ENCODE measurements at places on chromosomes 4 and X.

GRCh38 chr4:1345903-1346780 is 866 bp upstream of the UVSSA start:
- no peak for DNase-seq

GRCh38 chr4:6184169-6184568 is 16.2 kb downstream of the JAKMIP1 start:
- no peak for DNase-seq

GRCh38 chrX:43269201-43269600 is 386.9 kb upstream of the MAOA start:
- no peak for DNase-seq

GRCh38 chr4:5018096-5018495 is 1.2 kb downstream of the CYTL1 start:
- no peak for DNase-seq

DNA sequence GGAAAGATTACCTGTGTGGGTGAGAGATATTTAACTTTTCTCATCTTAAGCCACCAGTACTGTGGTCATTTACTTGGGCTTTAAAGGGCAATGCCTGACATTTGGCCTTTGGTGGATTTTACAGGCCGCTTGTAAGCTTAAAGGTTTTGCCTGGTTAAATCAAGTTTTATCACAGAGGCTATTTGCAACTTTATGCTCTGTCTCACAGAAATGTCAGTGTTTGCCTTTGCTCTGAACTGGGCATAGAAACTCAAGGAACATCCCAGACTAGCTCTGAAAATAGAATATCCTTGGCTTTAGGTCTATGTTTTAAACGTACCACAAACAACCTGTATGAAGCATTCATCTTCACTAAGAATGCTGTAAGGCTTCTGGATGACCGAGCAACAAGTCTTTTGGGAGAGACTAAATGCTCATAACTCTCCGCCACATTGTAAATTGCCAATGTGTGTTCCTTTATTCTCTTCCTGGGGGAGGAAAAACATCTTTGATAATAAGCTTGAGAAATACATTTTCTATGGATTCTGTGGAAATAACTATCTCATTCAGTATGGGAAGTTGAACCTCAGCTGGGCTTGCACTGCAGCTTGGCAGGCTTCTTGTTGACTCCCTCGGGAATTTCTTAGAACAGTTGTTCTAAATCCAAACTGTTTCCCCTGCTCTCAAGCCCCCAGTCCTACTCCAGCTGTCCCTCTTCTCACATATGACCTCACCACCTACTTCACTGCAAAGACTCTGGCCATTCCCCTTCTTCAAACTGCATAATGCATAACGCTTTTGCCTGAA is 105.8 kb upstream of the WDR44 start:
- DNase-seq: no peak

DNA sequence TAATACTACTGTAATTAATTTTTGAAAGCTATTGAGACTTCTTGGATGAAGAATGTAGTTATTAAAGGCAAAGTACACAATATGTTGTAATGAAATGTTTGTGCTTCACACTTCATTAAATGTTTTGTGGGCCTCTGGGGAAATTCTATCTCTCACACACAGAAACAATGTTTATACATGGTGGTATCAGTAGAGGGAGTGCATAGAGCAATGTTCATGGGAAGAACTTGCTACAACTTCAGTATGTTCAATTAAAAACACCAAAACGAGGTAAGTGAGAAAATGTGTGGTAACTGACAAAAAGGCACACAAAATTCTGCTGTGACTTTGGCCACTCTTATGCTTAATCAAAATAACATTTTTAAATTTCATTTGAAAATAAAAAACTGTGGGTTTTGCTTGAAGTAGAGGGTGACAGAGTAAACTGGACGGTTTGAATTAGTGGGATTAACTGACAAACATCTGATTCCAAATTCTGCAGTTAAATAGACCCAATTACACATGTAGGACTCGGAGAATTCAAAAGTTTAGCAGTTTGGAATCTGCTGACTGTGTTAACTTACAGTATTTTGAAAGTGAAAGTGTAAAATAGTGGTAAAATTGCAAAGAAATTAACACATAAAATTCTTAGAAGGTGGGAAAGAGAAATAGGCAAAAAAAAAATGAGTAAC is 111.4 kb upstream of the TTC29 start:
- no peak for DNase-seq

DNA sequence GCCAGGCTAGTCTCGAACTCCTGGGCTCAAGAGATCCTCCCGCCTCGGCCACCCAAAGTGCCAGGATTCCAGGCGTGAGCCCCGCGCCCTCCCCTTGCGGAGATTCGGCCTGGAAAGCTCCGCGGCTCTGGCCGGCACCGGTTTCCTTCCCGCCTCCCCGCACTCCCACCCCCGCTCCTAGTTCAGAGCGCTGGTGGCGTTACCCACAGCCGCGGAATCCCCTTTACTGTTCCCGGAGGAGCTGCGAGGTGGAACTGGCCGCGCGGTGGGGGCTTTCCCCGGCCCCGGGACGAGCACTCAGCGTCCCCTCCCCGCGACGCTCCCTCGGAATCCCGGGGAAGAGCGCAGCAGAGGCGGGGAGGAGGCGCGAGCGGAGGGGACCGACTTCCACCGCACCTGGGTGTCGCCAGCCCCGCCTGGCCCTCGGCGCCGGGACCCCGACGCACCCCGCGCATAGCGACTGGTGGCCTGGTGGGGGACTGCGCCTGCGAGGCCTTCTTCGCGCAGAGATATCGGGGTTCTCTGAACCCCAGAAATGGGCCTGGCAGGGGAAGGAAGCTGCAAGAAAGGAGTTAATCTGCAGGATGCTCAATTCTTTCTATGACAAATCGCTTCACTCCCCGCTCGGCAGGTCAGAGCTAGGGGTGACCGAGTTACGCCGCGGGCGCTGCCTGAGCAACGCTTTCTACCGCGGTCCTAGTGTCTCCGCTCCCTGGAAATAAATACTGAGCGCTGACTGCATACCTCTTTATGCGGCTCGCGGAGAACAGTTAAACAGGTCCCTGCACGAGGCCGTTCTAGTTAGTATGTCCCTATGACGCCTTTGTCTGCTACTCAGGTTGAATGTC is 14.6 kb upstream of the SLC25A4 start:
- DNase-seq: no peak

DNA sequence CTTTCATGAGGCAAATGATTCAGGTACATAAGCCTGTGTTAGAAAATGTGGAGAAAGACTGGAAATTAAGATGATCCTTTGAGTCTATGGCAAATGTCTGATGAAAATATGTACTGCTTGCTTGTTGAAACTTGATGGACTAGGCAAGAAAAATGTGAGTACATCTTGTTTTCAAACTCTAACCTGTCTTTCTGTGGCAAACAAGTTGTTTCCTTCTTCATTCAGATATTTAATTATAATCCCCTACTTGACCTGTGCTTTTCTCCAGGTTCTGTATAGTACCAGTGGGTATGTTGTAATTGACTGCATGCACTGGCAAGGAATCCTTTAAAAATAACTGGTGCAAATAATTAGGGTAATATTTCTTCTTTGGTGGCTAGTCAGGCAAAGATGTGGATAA is 136.7 kb downstream of the ARHGAP24 start:
- no peak for DNase-seq

Data from stimulated activated CD8-positive, alpha-beta memory T cell treated with anti-CD3 and anti-CD28 coated beads, Interleukin-4, amount 100 ng/mL, for 1 hour (primary cell).